ENCODE measurements at places on chromosomes 2 and 18.
A peak's percentile ranks its signal among the peaks of the same experiment; 100 is the strongest.

- H3K4me1 ChIP-seq, result no peaks in the 10 kb centered on the region
- H3K4me3 ChIP-seq, result no peak overlapping the region
- no peaks in the 10 kb centered on the region for H3K27me3 ChIP-seq
- H3K36me3 ChIP-seq, result no peaks in the 10 kb centered on the region
- DNase-seq, result no peak
Measured at GRCh38 chr2:35415282-35415681, 940.3 kb upstream of the CRIM1 start.

DNA sequence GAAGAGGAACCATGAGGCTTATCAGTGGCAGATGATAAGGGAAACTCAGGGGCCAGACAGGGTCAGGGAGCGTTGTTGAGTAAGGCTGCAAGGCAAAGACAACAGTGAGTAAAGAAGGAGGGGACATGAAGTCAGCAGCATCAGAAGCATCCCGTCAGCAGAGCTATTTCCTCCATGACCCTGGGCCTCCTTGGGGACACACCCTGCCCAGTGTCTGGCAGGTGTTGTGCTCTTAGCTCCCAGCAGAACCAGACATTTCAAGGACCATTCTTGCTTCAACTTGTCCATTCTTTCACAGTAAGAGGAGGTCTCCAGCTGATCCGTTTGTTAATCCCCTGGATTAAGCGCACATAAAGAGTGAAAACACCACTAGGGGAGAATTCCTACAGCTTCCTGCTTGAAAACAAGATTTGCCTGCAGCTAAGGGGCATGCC is 88.7 kb upstream of the MEIS1 start:
- no peak for DNase-seq
- H3K4me3 ChIP-seq, result no peak overlapping the region

DNA sequence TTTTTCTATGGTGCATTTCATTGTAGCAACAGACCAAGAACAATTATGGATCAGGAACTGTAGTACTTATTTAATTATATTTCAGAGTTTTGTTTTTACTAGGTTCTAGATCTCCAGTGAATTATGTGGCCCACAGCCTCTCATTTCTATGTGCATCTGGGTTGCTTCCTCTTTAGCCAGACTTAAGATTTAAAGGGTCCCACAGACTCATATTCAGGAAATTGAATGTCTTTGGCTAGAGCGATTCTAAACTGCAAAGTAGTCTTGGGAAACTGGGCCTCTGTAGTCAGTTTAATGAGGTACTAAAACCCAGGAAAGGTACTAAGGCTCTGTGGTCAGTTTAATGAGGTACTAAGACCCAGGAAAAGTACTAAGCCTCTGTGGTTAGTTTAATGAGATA is 94.4 kb downstream of the LYPD6B start:
- peaks cover 20% of the 10 kb centered on the region for H3K27me3 ChIP-seq
- H3K36me3 ChIP-seq, result no peaks in the 10 kb centered on the region
- H3K4me1 ChIP-seq, result no peaks in the 10 kb centered on the region
- no peak overlapping the region for H3K27ac ChIP-seq

DNA sequence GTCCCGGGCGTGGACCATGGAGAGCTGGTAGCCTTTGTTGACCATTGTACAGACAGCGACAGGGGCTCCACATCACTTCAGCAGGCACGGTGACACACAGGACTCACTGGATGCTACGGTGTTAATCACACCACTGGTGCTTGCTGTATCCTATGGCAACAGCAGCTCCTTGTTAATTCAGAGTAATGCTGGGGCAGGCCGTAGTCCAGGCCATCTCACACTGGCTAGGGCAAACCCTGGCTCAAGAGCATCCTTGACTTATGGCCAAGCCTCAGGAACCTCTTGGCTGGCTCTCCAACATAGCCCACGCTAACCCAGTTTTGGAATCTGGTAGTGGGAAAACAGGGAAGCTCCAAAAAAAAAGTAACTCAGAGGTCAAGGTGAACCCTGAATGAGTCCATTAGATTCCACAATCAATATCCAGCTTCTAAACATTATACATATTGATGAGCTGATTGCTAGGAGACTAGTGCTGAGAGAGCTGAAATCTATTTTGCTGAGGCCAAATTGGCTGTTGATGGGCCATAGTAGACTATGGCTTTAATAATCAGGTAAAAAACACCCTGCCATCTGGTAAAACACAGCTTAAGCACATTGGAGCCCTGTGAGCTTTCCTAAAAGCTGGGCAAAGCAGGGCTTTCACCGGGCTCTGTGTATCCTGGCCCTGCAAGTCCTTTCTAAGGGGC is 253.6 kb downstream of the PRKCE start:
- H3K27me3 ChIP-seq, result no peaks in the 10 kb centered on the region
- peaks cover 36% of the 10 kb centered on the region for H3K4me1 ChIP-seq
- DNase-seq, result no peak
- no peak overlapping the region for H3K4me3 ChIP-seq

- H3K4me1 ChIP-seq, result no peaks in the 10 kb centered on the region
- H3K27ac ChIP-seq, result no peak overlapping the region
- DNase-seq, result no peak
- peaks cover 8% of the 10 kb centered on the region for H3K27me3 ChIP-seq
Measured at GRCh38 chr2:191463790-191464189, 214.1 kb upstream of the NABP1 start.

- no peak for DNase-seq
- H3K4me1 ChIP-seq, result peaks cover 7% of the 10 kb centered on the region
- H3K4me3 ChIP-seq, result no peak overlapping the region
- no peaks in the 10 kb centered on the region for H3K36me3 ChIP-seq
Measured at GRCh38 chr2:75527676-75528075, 33.1 kb downstream of the EVA1A start.

- peak; percentile 45 for DNase-seq
- peaks cover 4% of the 10 kb centered on the region for H3K36me3 ChIP-seq
- no peak overlapping the region for H3K4me3 ChIP-seq
- H3K27ac ChIP-seq, result no peak overlapping the region
Measured at GRCh38 chr18:62881509-62882016, 166.2 kb downstream of the PHLPP1 start.

DNA sequence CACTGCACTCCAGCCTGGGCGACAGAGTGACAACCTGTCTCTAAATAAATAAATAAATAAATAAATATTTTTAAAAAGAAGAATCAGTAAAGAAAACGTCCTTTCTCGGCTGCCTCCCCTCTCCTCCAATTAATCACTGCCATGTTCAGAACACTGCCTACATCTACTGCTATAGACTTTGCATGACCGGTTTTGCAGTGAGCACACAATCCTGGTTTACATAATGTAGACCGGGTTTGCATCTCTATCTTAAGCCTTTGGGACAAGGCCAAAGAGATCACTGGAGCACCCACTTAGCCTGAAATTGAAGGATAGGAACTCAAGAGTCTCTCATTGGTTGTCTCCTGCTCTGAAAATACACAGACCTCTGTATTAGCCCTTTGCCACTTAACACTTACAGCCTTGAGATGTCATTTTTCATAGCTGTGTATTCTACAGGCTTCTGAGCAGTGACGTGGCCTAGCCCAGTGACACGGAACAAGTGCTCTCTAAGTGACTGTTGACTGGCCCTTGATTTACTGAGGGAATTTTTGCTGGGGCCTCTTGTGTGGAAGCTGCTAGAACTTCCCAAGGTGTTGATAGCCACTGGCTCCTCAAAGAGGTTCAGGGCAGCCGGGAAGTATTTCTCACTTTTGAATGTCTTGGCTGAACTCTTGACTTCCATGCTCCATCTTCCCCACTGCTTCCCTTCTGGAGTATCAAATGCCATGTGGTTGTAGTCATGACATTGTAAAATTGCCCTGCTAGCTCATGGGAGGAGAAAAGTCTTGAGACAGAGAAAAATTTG is 45.3 kb upstream of the CCBE1 start:
- H3K27ac ChIP-seq, result no peak overlapping the region
- H3K4me3 ChIP-seq, result no peak overlapping the region
- DNase-seq, result no peak
- H3K27me3 ChIP-seq, result peaks cover 6% of the 10 kb centered on the region
- H3K36me3 ChIP-seq, result no peaks in the 10 kb centered on the region

DNA sequence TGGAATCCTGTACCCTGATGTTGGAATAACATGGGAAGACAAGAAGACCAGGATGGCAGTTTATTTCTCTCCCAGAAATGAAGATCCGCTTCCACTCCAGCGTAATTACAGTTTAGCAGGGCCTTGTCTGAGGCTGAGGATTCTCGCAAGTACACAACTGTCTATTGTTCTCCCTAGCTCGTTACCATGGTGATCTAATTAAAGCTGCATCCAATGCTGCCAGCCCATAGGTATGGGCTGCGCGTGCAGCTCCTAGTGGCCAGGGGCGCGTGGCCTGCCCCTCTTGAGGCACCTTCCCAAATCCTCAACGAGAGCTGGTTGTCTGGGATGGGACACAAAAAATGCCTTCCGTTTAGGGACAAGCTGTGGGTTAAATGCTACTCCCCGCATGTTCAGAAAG is 344.9 kb downstream of the CYRIA start:
- no peaks in the 10 kb centered on the region for H3K36me3 ChIP-seq
- H3K4me3 ChIP-seq, result no peak overlapping the region
- H3K4me1 ChIP-seq, result no peaks in the 10 kb centered on the region
- no peak overlapping the region for H3K27ac ChIP-seq
- DNase-seq, result no peak

- H3K27me3 ChIP-seq, result no peaks in the 10 kb centered on the region
- peaks cover 9% of the 10 kb centered on the region for H3K4me1 ChIP-seq
- H3K27ac ChIP-seq, result no peak overlapping the region
- DNase-seq, result no peak
- no peak overlapping the region for H3K4me3 ChIP-seq
Measured at GRCh38 chr2:55090702-55091101, 40.5 kb upstream of the RTN4 start.

- DNase-seq, result no peak
- H3K4me1 ChIP-seq, result peaks cover 51% of the 10 kb centered on the region
- no peak overlapping the region for H3K27ac ChIP-seq
- H3K4me3 ChIP-seq, result no peak overlapping the region
Measured at GRCh38 chr2:73982140-73982617, 2.5 kb upstream of the TET3 start.

GRCh38 chr2:1744151-1744445 is 217 bp downstream of the PXDN start:
- H3K4me1 ChIP-seq, result peaks cover 7% of the 10 kb centered on the region
- peaks cover 45% of the 10 kb centered on the region for H3K27me3 ChIP-seq
- no peak for DNase-seq
- H3K36me3 ChIP-seq, result no peaks in the 10 kb centered on the region

- H3K27ac ChIP-seq, result peak overlapping the region; percentile 19
- peaks cover 28% of the 10 kb centered on the region for H3K36me3 ChIP-seq
- H3K4me1 ChIP-seq, result peaks cover 11% of the 10 kb centered on the region
- no peak overlapping the region for H3K4me3 ChIP-seq
- no peak for DNase-seq
- no peaks in the 10 kb centered on the region for H3K27me3 ChIP-seq
Measured at GRCh38 chr2:200929334-200930249, 33.9 kb downstream of the ORC2 start.

- peaks cover 23% of the 10 kb centered on the region for H3K27me3 ChIP-seq
- no peaks in the 10 kb centered on the region for H3K36me3 ChIP-seq
- H3K4me3 ChIP-seq, result no peak overlapping the region
- H3K27ac ChIP-seq, result no peak overlapping the region
- DNase-seq, result peak; percentile 26
Measured at GRCh38 chr2:98899041-98899702, 36.9 kb downstream of the CRACDL start.

DNA sequence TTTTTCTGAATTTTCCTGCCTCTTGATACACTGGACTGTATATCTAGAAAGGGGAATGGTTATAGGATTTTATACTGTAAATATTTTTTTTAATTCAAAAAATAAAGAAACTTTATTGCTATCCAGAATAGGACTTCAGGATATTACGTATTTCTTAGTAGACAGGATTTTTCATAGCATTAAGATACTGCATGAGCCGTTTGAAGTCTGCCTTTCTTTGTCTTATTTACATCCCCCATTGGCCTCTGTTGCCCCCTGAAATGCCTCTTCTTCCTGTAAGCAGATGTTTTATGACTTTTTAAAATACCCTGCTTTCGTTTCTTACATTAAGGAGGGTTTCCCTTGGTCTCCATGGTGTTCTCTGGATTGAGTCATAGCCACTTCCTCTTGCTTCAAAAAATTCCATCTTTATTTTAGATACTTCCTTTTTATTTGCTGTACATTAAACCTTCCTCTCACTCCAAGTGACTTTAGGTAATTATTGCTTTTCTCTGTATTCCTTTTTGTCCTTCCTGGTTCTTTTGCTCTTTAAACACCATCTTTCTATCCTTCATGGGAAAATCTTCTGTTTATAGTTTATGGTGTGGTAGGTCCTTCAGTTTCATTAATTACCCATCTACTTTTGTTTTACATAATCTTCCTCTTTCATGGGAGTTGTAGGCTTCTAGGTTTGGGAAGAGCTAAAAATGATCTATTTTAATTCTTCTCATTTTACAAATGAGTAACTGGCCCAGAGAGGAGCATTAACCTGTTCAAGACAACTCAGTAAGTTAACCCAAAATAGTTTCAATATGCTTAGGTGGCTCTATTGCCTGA is 72.6 kb downstream of the ZNF532 start:
- peaks cover 12% of the 10 kb centered on the region for H3K27me3 ChIP-seq
- no peak overlapping the region for H3K4me3 ChIP-seq
- no peaks in the 10 kb centered on the region for H3K36me3 ChIP-seq
- no peak for DNase-seq
- H3K27ac ChIP-seq, result no peak overlapping the region
- peaks cover 3% of the 10 kb centered on the region for H3K4me1 ChIP-seq

- H3K4me3 ChIP-seq, result no peak overlapping the region
- no peak overlapping the region for H3K27ac ChIP-seq
- no peak for DNase-seq
- peaks cover 15% of the 10 kb centered on the region for H3K27me3 ChIP-seq
- H3K36me3 ChIP-seq, result no peaks in the 10 kb centered on the region
- H3K4me1 ChIP-seq, result no peaks in the 10 kb centered on the region
Measured at GRCh38 chr2:157160111-157160510, 97.4 kb upstream of the GALNT5 start.

- H3K36me3 ChIP-seq, result peaks cover 4% of the 10 kb centered on the region
- no peaks in the 10 kb centered on the region for H3K27me3 ChIP-seq
- DNase-seq, result peak; percentile 60
- H3K4me1 ChIP-seq, result peaks cover 24% of the 10 kb centered on the region
- peak overlapping the region; percentile 4 for H3K4me3 ChIP-seq
- H3K27ac ChIP-seq, result peak overlapping the region; percentile 44
Measured at GRCh38 chr2:161122772-161123530, 37.3 kb upstream of the TANK start.

DNA sequence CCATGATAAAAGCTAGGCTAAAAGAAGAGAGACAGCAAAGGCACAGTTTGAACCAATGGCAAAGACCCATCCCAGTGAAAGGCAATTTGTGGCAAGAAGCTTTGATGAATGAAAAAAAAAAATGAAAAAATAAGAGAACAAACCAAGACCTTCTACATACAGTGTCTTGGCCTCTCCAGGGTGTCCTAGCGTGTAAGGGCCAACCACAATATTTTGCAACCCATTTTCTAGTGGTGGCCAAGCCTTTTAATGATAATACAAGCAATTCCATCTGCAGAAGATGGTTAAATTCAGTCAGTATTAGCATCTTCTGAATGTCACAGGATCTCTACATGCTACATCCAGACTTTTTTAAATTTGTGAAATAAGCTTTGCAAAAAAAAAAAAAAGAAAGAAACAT is 270.4 kb downstream of the LRATD1 start:
- no peak overlapping the region for H3K4me3 ChIP-seq
- H3K4me1 ChIP-seq, result no peaks in the 10 kb centered on the region
- no peak for DNase-seq
- no peak overlapping the region for H3K27ac ChIP-seq

Measured in activated CD8-positive, alpha-beta memory T cell treated with anti-CD3 and anti-CD28 coated beads, Interleukin-2, amount 10 ng/mL, durations not matched to agents 7 days and 5 days (primary cell).